ENCODE measurements at places on chromosomes 3 and 15.

GRCh38 chr3:122063908-122064307 lies 8.7 kb downstream of the CD86 start:
- no peak for DNase-seq

DNA sequence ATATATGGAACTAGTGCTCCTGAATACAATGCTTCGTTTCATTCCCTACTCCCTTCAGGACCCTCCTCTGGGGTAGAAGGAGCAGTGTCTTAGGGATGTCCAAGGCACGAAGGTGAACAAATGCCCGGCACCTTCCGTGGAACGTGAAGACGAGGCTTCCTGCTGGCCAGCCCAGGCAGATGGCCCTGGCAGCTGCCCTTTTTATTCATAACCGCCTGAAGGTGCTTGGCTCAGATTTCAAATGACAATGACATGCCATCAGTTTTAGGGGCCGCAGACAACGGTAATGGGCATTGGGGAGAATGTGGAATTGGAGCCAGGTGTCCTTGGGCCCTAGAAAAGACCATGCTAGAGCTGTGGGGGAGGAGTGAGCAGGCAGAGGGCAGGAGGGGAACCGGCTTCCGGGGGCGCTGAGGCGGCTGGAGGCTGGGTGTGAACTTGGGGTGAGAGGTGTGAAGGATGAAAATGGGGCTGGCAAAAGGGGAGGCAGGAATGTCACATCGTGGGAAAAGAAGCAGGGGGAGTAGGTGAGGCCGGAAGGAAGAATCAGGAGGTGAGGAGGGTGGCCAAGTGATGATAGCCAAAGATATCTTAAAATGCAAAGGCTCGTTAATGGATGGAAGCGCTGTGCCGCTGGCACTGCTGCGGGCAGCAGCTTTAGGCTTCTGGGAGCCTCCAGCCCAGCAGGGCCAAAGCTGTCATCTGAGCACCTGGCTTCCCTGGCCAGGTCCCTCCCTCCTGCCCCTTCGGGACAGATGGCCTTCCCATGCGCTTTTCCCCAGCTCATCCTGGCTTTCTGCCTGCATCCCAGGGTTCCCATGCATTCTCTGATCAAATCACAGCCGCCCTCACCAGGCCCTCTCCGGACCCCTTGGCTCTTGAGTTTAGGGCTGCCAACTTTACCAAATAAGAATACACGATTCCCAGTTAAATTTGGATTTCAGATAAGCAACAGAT lies 93.7 kb downstream of the TMEM266 start:
- DNase-seq, result no peak

DNA sequence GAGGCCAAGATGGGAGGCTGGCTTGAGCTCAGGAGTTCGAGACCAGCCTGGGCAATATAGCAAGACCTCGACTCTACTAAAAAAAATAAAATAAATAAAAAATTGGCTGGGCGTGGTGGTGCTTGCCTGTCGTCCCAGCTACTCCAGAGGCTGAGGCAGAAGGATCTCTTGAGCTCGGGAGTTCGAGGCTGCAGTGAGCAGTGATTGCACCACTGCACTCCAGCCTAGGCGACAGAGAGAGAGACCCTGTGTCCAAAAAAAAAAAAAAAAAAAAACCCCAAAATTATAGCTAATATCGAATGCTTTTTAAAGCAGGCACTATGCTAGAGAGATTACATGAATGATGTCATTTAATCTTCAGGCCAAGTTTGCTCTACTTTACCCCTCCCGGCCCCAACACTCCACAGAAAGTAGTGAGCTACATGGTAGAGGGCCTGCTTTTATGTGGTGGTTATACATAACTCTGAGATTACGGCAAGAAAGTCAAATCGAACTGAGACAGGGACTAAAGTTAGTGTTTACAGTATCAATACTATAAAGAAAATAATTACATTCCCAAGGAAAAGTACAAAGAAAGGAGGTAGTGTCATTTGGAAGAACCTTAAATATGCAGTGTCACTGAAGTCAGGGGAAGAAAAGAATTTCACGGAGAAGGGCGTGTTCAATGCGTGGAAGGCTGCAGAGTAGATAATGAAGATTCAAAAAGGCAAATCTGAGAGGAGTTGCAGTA lies 1.1 kb downstream of the ADPGK start:
- no peak for DNase-seq

DNA sequence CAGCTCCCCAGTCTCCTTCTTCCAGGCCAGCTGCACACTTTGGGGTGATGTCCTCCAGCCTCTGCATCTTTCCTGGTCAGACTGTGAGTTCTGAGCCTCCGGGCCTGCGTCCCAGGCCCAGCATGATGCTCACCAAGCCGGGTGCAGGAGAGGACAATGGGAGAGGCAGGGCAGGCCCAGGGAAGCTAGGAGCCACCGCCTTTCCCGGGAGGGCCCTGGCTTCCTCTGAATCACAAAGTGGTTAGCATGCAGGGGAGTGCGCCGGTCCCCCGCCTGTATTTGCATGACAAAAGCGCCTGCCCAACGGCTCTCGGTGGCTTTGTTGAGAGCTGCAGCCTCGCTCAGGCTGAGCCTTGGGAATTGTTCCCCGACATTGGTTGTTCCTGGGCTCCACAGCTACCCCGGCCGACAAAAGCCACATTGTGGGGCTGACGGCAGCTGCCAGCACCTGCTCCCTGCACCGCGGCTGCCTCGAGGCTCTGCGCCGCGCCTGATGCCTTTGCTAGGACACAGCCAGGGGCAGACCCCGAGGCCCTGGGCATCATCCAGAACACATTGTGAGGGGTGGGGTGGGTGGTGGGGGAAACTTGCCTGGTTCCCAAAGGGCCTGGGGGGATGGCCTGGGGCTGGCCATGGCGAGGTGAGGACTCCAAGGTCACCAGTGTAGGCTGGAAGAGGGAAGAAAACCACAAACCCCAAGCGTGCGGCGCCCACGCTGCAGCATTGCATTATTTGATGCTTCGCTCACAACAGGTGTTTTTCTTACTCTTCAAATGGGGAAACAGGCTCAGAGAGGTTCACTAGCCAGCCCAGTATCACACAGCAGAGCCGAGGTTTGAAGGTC lies 20.0 kb upstream of the KLF13 start:
- DNase-seq, result peak; percentile 88

- DNase-seq, result no peak
Observed at GRCh38 chr3:129021140-129021551, 20.0 kb downstream of the EFCC1 start.

GRCh38 chr15:36218322-36218721 lies 361.1 kb upstream of the CDIN1 start:
- no peak for DNase-seq

DNA sequence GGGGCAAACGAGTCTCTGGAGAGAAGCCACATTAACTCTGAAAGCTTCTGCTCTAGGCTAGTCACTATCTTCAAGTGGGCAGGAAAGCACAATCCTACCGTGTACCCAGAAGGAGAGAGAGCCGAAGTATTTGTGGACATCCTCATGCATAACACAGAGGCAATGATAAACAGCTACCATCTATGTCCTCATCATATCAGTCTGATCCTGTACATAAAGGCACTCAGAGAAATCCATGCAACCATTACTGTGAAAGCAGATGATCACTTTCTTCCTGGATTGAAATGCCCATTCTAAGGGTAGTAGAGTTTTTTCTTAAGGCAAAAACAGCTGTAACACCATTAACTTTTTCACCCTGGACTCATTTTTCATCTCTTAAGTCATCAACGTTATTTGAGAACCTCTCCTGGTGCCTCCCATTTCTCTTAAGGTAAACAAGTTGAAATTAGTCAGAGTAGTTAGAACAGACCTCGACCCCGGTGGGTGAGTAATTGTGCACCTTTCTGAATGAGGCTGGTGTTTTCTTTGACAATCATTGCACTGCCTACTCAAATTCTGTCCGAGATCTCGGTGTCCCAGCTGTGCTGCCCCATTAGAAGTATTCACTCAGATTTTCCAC lies 327.4 kb downstream of the SHQ1 start:
- DNase-seq, result no peak

DNA sequence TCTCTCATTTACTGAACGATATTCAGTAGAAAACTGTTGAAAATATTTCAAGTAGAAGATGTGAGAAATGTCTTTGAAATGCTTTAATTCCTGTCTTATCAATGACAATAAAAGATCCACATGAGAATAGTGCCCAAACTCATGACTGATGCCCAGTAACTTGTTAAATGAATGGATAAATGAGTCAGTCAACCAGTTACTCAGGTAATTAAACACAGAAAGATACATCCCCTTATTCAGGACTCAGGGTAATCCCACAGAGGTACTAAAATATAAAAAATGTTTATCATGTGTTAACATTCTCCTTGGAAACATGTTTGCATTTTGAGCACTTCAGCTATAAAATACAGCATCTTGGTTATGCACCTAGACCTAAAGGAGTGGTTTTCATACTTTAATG lies 169.5 kb downstream of the MBNL1 start:
- no peak for DNase-seq

DNA sequence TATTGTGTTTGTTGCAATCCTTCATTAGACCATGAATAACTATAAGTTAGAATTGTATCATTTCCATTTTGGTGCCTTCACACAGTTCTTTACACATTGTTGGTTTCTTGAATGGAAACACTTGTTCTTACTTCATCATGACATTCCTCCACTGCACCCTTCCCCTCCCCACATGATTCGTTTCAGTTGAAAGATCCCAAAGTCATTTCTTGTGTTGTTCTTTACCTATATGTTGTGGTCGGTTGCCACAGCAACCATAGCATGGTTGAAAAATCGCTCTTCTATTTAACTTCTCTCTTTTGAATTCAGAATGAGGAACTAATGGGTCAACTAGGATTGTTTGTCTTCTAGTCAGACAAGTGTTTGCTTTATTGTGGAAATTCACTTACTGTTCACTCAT lies 103.3 kb downstream of the IL1RAP start:
- DNase-seq, result no peak

GRCh38 chr15:69100821-69101220 lies 59.6 kb upstream of the GLCE start:
- DNase-seq, result no peak

GRCh38 chr3:156723182-156723619 lies 48.8 kb downstream of the TIPARP start:
- no peak for DNase-seq

DNA sequence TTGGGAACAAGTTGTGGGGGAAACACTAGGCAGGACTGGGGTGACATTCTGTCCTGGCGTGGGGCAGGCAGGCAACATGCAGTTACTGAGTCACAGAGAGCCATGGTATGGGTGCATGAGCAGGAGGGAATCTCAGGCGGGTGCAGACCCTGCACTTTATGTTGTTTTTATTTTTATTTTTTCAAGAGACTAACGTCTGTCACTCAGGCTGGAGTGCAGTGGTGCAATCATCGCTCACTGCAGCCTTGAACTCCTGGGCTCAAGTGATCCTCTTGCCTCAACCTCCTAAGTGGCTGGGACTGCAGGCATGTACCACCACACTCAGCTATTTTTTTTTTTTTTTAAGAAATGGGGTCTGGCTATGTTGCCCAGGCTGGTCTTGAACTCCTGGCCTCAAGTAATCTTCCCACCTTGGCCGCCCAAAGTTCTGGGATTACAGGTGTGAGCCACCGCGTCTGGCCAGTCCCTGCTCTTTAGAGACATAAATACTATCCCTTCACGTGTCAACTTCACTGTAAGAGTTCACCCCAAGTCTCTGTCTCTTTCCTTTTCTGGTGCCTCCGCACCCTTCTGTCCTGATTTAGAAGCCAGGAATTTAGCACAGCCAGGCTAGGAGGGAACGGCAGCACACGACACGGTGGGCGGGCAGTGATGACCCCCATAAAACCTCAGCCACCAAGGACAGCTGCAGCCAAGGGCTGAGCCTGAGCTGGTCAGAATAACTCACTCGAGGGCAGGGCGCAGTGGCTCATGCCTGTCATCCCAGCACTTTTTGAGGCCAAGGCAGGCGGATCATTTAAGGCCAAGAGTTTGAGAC lies 72.8 kb upstream of the IQSEC1 start:
- DNase-seq, result no peak

GRCh38 chr3:121995161-121996137 lies 26.6 kb downstream of the ILDR1 start:
- DNase-seq, result no peak

GRCh38 chr15:42939841-42940240 lies 19.3 kb upstream of the TTBK2 start:
- no peak for DNase-seq

DNA sequence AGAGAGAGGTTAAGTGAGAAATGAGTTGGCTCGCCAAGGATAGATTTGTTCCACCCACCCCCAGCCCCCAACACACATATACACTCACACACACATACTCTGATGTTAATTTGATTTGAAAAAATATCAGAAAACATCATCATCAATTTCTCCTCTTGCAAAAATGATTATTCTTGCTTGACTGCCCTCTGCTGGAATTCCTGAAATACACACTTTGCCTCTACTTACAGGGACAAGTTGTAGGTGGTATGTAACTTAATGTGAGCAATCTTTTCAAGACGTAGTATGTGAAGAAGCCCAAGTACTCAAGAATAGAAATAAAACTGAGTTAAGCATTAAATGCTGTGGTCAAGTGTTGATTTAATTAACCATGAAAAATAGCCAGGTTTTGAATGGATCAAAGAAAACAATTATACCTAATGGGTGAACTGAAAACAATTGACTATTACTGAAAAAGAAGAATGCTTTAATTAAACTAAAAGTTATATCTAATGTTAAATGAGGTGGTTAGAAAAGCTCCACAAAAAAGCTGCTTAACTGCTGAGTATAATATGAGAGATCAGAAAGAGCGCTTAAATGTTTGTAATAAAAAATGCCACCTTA lies 46.6 kb upstream of the MDFIC2 start:
- DNase-seq, result no peak

DNA sequence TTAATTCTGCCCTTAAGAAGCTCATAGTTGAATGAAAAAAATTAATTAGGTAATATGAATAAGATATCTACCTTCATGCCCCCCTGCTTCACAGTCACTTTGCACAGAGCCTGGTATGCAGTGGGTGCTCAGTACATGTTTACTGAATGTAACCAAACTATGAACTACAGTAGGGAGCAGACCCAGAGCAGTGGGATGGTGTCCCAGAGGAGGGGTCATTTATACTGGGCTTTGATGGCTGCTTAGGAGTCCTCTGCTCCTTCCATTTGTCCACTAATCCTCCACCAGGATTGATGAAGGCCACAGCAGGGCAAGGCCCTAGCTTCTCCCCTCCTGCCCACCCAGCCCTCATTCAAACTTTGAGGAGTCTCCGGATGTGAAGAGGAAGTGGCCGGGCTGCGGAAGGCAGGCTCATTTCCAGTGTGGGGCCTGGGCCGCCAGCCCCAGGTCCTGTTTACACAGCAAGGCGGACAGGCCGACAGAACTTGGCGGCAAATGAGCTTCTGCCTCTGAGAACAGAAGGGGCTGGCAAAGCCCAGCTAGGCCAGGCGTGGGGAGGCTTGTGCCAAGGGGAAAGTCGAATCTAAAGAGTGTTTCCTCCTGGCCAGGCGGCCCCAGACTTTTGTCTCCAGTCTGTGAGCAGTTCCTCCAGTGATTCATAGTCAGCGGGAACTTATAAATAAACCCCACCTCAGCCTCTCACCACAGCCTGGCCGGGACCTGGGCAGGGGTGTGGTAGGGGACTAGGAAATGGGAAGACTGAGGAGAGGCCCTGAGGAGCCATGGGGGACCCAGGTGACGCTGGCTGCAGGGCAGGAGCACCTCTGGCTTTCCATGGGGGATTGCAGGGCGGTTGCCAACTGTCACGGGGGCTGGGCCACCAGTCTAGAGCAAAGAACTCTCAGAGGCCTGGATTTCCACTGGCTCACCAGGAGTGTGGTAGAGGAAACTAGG lies 51.6 kb upstream of the LCTL start:
- peak; percentile 61 for DNase-seq

All from substantia nigra (tissue), 51 donors.